ENCODE measurements at places on chromosomes 6 and 20.

- DNase-seq: no peak
Measured at GRCh38 chr20:64099880-64100565, 7.3 kb downstream of the NPBWR2 start.

- no peak for DNase-seq
Measured at GRCh38 chr6:22642254-22642653, 72.9 kb downstream of the HDGFL1 start.

GRCh38 chr20:6104493-6105188 lies 18.2 kb downstream of the FERMT1 start:
- DNase-seq: no peak

DNA sequence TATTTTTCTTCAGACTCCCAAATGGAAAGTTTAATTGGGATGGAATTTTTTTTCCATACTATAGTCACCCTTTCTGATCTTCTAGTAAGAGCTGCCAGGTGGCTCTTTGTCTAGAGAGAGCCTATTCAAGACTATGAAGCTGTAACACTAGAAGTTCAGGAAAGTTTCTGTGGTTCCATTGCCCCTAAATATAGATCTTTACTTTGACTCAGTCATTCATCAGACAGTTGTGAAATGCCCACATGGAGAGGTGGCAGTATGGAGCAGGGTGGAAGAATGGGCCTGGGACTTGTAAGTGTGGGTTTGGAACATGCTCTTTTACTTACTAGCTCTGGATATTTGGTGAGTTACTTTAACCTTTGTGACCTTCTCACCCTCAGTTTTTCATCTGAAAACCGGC lies 87.8 kb downstream of the CTNNBL1 start:
- DNase-seq: no peak

- DNase-seq: no peak
Measured at GRCh38 chr20:1472556-1473245, 6.1 kb upstream of the NSFL1C start.

DNA sequence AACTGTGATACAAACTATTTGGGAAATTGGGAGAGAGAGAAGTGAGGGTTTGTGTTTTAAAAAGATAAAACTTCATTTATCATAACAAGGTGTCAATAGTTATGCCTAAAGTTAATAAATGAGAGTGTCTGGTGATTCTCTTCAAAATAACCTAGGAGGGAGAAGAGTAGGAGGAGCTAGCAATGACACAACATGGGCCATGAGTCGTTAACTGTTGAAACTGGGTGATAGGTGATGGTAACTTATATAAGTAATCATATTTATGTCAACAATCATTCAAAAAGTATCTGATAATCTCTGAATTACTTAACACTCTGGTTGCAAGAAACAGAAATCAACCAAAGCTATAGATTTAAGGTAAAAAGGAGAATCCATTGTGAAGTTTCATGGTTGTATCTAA lies 46.8 kb upstream of the INSM1 start:
- no peak for DNase-seq

GRCh38 chr6:36544228-36544627 lies 3.1 kb downstream of the STK38 start:
- DNase-seq: no peak

All from NCI-H446 treated with DMSO at 0.1 percent for 48 hours (cell line).